ENCODE measurements at places on chromosomes 6 and 20. TPM values are rescaled to one million over a fixed set of nuclear protein-coding genes. Genes with fewer than 3 reads are reported as not detected.

Gene CYP24A1
- total RNA-seq, result 1.0 TPM

Gene FOXQ1
- not detected for total RNA-seq

Gene ZC2HC1B
- not detected for total RNA-seq

DNA sequence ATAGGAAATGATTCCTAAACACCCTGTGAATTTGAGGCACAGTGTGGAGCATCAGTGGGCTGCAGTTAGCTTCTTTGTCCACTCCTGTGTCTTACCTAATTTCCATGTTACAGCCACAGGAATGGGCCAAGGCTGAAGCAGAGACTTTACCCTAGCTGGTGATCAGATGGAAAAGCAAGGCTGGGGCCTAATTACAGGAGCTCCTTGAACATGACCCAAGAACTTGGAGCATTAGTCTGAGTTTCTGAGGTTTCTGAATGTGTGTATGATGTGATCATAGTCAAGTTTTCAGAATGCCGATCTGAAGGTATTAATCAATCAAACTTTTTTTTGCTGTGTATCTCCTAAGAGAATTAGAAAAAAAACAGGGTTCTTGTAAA lies 18.0 kb downstream of the HECA start:
- peaks cover 28% of the 10 kb centered on the region for H3K36me3 ChIP-seq
- H3K27me3 ChIP-seq, result no peaks in the 10 kb centered on the region
- no peak for DNase-seq
- H3K27ac ChIP-seq, result peak overlapping the region; percentile 39
- peaks cover 68% of the 10 kb centered on the region for H3K4me1 ChIP-seq
- no peak overlapping the region for H3K4me3 ChIP-seq

- peak overlapping the region; percentile 94 for H3K27ac ChIP-seq
- H3K4me3 ChIP-seq, result peak overlapping the region; percentile 21
- H3K36me3 ChIP-seq, result no peaks in the 10 kb centered on the region
- DNase-seq, result peak; percentile 75
Measured at GRCh38 chr6:137823826-137824555, 43.1 kb upstream of the TNFAIP3 start.
